ENCODE measurements at places on chromosomes 2 and 18.

DNA sequence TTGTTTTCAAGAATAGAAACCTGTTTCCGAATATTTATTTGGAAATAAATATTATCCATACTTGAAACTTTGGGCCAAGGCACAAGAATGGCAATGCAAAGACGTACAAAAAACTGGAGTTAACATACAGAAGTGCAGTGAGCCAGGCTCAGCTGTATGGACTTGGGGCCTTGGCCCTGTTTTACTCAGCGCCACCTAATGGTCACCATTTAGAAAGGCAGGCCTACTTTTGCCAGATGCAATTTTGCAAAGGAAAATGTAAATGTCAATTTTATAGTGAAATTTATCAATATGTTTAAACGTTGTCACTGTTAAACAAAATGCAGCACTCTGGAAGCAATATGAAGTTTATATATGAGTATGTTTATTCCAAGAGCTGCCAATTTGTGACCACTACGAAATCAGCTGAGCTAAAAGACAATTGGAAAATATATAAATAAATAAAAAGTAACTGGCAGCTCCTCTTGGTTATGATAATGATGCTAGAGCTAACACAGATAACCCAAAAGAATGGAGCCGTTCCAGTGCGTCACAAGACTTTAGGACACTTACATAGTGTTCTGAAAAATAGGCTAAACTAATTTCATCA lies 155.0 kb downstream of the ARHGAP15 start:
- no peak for DNase-seq

DNA sequence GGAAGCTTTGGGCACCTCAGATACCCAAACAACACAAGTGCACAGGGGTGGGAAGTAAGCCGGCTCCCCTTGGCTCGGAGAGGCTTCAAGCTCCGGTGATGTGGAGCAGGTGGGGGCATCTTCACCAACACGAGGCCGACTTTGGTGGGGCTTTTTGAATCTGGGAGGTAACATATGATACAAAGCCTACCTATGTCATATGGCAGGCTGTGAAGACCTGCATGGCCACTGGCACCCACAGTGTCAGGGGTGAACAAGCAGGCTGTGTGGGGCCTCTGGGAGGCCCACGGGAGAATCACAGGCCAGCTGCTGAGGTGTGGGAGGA lies 109.0 kb downstream of the EIPR1 start:
- DNase-seq, result no peak

DNA sequence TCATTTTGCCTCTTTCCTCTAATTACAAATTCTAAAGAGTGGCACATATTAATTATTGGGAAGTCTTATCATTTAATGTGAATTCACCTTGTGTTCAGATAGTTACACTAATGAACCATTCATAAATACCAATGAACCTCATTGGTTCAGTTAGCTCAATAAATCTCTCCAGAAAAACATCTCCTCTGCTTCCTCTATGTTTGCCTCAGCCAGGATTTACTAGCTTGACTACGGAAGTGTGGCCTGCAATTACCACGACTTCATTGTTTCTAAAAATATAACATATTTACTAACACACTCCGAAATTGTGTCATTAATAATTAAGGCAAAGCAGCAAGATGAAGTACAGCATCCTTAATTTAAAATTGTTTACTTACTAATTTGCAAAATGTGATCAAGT lies 103.3 kb downstream of the PLA2R1 start:
- DNase-seq, result no peak

- DNase-seq, result no peak
Measured at GRCh38 chr2:120879431-120880295, 144.0 kb downstream of the GLI2 start.

GRCh38 chr18:38932752-38933151 lies 1367.2 kb upstream of the CELF4 start:
- DNase-seq, result no peak

- no peak for DNase-seq
Measured at GRCh38 chr2:109342930-109343329, 213.9 kb downstream of the SH3RF3 start.

DNA sequence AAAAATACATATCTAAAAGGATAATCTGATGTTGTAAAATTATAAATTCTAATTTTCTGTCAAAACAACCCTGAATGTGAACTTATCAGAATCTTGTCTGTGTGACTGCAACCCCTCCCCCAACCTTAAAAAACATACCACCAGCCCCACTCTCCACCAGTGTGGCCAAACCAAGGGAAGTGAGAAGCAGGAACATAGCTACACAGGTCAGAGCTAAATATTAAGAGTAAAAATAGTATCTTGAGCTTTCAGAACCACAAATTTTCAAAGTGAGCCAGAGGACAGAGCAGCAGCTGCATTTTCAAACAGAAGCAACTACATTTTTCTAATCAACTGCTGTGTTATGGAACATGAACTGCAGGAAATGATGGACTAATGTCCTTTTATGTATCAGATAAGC lies 156.7 kb downstream of the SLC4A10 start:
- no peak for DNase-seq

DNA sequence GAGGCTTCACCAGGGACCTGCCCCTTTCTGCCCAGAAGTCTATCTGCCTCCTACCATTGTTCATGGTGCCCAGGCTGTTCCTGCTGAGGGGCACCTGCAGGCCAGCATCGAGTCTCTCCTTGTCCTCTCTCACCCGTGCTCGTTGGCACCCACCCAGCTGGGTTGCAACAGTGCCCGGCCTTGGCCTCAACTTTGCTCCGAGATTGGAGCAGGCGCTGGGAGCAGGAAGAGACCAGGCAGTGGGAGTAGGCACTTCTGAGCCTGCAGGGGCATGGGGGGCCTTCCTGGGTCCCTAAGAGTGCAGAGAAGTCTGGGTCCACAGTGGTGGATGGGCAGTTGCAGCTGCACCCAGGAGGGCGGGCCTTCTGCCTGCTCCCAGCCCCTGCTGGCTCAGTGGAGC lies 75.6 kb downstream of the NCOA1 start:
- no peak for DNase-seq

DNA sequence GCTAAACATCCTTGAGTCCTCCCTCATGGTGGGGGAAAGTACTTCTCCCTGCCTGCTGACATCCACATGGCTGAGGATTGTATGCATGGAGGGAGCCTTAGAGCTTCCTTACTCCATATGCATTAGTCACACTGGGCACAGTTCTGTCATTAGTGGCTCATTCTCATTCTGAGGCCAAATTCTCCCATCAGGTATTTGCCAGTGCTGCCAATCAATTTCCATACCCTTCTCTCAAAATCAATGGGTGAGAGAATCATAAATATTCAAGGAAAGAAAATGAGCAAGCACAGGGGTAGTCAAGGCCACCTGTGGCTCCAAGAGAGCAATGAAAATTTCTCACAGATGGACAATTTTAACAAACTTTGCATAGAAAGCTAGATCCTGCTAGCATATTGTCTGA lies 422.6 kb upstream of the SETBP1 start:
- no peak for DNase-seq

GRCh38 chr2:60364491-60364890 lies 189.0 kb downstream of the BCL11A start:
- DNase-seq, result no peak
